ENCODE measurements at places on chromosomes 12 and 14.
A peak's percentile ranks its signal among the peaks of the same experiment; 100 is the strongest.

DNA sequence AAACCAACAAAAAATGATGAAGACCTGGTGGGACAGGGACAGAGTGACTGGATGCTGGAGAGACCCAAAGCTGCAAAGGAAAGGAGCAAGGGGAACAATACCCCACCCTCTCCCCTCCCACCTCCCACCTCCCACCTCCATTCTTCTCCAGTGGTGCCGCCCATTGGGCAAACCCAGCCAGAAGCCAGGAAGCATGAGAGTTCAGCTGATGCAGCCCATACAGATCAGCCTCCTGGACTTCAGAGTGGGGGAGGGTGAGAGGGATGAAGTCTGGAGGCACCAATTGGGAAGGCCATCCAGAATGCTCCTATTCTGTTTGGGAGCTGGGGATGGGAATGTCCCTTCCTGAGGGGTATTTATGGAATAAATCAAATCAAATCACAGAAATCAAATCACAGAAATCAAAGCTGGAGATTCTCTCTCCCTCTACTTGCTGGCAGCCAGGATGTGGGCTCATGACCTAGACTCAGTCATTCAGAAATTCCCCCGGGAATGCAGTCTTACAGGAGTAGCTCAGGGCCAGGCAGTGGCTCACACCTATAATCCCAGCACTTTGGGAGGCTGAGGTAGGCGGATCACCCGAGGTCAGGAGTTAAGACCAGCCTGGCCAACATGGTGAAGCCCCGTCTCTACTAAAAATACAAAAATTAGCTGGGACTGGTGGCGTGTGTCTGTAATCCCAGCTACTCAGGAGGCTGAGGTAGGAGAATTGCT, 31.1 kb downstream of the IRF2BPL start:
- DNase-seq: no peak

GRCh38 chr14:99745307-99745951, 47.8 kb upstream of the EML1 start:
- peak; percentile 93 for DNase-seq

DNA sequence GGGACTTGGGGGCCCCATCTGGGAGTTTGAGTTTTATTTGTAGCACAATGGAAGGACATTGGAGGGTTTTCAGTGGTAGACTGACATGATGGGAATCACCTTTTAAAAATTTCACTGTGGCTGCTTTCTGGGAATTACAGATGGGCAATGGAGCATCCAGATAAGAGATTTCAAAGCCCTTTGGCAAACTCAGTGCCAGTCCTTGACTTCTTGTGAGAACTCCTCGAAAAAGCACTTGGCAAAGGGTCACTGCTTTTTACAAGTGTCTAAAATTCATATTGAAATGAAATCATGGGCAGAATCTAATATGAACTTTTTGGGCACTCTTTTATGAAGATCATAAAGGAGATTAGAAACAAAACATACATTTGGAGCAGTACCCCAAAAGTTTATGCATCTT, 34.3 kb upstream of the IGF1 start:
- DNase-seq: no peak

DNA sequence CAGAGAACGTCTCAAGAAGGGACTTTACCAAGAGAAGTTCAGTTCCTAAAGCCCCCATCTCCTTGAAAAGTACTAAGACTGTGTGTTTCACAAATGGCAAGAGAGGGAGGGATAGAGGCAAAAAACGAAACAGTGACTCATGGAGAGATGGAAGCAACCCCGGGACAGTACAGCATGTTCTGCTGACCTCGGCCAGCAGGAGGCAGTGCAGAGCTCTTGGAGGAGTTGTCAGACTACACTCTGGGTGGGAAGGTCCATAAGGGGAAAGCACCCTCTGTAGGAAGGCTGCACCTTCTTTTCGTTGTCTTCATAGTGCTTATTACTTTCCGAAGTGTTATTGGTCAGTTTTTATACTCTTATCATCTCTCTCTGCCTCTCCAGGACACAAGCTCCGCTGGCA, 525.2 kb upstream of the CCDC196 start:
- DNase-seq: no peak

GRCh38 chr14:80798211-80798610, 143.3 kb downstream of the CEP128 start:
- DNase-seq: no peak

- no peak for DNase-seq
These were observed 6.9 kb downstream of the DERA start for GRCh38 chr12:15918066-15918465.

DNA sequence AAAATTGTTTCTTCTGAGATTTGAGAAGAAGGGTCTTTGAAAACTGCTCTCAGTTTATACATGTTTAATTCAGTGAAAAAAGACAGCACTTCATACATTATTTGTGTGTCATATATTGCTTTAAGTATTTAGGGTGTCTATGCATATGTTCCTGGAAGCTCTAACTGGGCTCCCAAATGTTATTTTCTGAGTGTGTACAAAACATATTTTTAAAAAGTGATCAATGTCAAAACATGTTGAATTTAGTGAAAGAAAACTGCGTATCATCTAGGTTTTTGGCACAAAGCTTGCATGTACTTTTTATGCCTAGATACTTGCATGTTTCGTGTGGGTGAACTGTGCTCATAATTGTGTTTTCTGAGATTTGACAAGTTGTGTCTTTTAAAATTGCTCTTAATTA, 81.6 kb downstream of the ASCL4 start:
- no peak for DNase-seq

DNA sequence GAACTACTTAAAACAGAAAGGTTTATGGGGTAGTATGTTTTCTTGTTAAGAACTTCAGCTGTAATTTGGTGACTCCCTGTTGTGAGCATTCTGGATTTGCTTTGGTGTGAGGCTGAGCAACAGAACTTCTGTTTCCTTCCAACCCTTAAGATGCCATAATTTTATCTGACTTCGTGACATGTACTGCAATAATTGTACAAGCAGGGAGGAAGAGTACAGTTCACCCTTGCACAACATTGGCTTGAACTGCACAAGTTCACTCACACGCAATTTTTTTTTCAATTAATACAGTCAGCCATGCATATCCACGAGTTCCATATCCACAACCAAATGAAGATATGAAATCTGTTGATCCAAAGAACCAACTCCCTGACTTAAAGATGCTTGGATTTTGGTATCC, 42.9 kb upstream of the ANKS1B start:
- DNase-seq: no peak

DNA sequence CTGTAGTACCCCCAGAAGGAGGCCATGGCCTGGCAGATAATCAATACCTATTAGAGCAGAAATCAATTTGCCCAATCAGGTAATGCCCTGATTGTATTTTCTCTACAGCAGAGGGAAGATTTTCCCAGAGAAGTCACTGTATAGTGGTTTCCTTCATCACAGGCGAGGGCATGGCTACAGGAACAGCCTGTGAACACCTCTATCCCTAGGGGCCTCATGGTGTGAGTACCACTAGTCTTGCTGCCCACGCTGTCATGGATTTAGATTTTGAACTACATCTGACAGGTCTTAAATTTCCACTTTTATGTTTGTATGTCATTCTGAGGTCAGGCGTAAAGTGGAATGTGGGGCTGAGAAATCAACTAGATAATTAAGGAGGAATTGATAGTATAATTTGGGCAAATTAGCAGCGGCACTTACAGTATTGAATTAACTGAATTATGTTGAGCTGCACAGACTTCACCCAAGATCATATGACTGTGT, 42.4 kb upstream of the STXBP6 start:
- no peak for DNase-seq

DNA sequence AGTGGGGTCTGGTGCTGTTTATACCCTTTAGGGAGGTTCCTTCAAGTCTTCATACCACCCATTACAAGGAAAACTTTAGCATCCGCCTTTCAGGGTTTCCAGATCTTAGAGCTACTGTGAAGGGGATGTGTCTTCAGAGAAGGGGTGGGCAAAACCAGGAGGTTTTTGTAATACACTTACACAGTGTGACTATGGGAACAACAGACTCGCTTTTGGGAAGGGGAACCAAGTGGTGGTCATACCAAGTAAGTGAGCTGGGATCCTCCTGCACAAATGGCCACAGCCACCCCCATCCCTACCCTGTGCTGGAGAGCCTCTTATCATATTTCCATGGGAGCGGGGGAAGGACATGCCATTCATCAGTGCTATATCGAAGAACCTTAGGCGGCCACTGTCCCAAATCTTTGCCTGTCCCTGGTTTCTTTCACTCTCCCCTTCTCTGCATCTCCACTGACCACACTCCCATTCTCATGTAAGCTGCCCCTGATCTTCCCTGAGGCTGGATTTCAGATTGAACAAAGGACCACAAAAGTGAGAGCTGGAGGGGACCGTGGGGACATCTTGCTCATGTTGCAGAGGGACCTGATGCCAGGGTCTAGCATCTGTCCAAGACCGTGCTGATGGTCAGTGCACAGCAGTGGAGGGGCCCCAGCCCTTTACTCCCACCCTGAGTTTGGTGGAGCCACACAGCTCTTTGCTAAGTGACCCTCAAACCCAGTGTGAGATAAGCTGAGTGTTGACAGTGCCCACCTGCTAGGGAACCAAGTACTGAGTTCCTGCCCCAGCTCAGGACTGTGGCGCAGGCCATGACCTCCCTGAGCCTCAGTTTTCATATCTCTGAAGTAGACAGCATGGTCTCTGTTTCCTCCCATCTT, 51.4 kb downstream of the DAD1 start:
- DNase-seq: no peak

DNA sequence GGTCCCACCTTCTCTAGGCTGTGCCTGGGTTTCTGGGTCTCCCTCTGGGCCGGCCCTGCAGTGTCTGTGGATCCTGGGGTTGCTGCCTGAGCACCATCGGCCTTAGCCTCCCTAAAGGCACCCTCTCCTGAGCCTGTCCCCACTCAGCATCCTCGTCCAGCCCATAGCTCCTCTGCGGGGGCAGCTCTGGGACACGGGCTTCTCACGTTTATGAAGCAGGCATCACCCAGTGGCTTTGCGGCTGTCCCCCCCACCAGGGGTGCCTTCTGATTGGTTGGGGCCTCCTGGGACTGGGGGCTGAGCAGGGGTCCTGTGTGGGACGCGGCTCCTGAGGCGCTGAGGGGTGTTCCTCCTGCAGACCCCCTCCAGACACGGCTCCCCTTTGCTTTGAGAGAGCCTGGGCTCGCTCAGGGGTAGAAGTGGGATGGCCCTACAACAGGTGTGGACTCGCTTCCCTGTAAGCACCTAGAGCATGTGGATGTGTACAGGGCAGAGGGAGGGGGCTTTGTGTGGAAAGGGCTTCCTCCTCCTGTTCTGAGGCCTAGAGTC, 10.7 kb downstream of the ULK1 start:
- no peak for DNase-seq

GRCh38 chr12:31257784-31258183, 68.2 kb downstream of the SINHCAF start:
- DNase-seq: no peak

DNA sequence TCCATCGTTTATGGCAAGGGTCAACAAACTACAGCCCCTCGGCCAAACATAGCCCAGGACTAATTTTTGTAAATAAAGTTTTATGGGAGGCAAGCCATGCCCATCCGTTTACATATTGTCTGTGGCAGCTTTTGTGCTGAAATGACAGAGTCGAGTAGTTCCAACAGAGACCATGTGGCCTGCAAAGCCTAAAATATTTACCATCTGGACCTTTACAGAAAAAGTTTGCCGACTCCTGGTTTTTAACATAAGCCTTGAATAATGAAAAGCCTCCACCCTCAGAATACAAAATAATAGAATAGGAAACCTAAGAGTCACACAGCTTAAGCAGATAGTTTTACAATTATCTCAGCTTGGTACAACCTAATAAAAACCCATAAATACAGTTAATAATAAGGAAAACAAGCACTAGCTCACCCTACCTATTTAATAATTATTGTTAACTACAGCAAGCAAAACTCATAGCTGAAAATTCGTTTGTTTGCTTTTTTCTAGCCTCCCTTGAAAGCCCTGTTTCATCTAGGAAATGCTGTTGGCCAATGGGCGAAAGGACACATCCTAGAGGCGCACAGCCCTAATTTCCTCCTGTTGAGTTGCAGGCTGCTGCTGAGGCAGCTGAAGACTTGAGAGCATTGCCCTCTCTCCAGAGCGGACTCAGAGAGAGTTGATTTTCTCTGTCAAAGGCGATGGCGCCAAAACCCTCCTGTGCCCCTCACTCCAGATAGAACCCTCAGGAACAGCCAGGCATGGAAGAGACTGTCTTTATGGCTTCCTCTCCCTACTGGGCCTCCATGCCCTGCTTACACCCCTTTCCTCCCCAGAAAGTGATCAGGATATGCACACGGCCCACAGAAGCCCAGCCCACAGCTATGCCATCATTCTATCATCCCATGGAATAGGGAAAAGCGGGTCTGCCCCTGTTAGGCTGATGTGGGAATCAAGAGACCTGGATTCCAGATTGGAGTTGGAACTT, 107.2 kb downstream of the DPF3 start:
- DNase-seq: no peak

GRCh38 chr14:60125918-60126317, 34.2 kb downstream of the PCNX4 start:
- no peak for DNase-seq

DNA sequence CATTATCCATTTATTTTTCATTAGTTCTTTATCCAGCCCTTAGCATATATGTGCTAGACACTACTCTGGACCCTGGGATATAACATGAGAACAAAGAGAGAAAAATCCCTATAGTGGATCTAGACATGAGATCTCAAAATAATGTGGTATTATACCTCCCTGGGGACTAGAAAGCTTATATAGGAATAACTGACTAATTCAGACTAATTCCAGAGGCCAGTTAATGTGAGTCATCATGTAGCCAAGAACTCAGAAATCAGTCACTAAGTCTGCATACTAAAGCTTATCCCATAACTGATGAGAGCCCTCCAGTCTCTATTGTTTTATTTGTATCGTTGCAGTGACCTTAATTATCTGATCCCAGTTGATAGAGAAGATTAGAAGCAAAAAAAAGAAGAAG, 267.1 kb upstream of the RGS6 start:
- DNase-seq: peak; percentile 63

- DNase-seq: no peak
These were observed 19.4 kb downstream of the ZFYVE21 start for GRCh38 chr14:103735022-103735421.

DNA sequence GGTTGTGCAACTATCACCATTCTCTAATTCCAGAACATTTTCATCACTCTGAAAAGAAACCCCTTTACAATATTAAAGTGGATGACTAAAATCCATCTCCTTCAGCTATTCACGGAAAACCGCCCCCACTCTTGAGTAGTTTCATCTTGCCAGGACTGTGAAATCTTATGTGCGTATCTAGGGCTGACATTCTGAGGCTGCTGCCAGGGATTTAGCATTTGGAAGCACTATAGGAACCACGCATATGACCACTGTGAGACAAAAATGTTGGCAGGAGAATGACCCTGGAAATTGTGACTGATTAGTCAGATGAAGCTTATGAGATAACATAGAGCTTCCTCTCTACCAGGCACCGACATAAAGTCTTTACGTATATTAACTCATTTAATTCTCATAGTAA, 305.2 kb upstream of the PDE3A start:
- DNase-seq: no peak

Data from astrocyte of the cerebellum (primary cell).